ENCODE measurements at places on chromosomes 1 and 21.

DNA sequence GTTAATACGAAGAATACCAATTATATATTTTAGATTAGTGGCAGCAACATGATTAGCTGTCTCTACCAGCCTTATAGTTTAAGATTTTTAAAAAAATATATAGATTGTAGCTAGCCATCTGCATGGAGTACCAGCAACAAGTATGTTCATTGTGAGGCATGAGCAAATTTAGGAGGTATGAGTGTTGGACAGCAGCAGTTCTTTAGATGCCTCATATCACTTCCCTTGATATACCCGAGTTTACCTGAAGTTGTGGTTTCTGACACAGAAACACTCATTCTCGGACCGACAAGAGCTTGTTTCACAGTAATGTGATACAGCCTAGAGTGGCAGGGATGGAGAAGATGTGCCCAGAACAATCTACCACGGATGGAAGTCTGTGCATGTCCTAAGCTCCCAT is 69.1 kb downstream of the RGS18 start:
- DNase-seq: no peak

DNA sequence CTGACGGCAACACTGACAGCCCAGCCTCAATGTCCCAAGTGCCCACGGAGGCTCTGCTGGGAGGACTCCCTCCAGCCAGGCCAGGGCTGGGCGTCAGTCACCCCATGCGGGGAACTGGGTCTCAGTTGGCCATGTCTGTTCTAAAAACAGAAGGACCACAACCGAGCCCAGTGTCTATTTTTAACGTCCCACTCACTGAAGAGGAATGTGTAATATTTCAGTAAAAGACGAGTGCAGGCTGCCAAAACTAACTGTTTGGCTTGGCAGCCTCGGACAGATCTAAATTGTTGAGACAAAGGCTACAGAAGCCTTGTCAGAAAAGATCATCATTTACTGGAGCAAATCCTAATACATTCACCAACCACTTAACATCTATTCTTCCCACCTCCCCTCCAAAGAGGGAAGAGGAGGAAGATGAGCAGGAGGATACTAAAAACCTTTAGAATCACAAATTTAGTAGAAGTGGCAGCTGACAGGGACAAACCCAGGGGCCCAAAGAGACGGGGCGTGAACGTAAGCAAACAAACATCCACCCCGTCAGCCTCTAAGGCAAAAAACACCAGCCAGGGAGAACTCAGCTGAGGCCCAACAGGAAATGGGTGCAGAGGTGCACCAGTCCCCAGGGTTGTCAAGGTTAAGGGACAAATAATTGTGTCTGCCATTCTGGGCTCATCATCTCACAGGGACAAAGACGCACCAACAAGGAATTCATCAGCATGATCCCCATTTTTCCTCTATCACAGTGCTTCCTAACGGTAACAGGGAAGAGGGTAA is 18.7 kb downstream of the C1orf198 start:
- no peak for DNase-seq

DNA sequence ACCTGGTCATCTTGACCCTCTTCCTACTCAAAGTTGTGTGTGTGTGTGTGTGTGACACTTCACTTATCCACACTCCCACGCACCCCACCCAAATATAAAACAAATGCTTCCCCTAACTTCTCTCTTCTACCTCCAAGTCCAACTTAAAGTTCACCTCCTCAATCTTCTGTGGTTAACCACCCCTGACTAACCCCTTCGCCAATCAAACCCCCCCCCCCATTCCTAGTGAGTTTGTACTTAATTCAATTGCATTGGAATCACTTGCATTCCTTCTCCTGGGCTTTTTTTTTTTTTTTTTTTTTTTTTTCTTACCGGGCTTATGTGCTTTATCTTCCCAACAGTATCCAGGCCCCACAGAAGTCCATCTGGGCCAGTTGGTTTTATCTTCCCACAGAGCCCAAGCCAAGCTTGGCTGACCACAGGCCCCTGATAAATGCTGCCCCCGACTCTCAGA is 78.4 kb downstream of the CD58 start:
- no peak for DNase-seq

DNA sequence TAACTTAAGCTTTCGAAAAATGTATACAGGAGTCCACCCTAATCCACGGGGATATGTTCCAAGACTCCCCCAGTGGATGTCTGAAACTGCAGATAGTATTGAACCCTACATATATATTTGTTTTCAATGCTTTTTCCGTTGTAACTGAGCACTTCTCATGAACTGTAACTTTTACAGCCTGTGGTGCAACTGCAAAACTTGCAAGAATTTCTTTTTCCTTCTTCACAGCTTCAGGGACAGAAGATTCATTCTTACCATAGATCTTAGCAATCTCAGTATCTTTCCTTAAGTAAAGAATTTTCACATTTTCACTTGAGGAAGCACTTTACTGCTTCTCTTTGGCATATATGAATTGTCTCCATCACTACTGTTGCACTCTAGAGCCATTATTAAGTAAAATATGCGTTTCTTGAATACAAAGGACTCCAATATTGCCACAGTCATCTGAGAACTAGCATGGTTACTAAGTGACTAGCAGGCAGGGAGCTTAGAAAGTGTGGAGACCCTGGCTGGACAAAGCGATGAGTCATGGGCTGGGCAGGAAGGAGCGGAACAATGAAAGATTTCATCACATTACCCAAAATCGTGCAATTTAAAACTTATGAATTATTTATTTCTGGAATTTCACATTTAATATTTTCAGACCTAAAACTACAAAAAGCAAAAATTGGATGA is 14.1 kb downstream of the DPYD start:
- no peak for DNase-seq

DNA sequence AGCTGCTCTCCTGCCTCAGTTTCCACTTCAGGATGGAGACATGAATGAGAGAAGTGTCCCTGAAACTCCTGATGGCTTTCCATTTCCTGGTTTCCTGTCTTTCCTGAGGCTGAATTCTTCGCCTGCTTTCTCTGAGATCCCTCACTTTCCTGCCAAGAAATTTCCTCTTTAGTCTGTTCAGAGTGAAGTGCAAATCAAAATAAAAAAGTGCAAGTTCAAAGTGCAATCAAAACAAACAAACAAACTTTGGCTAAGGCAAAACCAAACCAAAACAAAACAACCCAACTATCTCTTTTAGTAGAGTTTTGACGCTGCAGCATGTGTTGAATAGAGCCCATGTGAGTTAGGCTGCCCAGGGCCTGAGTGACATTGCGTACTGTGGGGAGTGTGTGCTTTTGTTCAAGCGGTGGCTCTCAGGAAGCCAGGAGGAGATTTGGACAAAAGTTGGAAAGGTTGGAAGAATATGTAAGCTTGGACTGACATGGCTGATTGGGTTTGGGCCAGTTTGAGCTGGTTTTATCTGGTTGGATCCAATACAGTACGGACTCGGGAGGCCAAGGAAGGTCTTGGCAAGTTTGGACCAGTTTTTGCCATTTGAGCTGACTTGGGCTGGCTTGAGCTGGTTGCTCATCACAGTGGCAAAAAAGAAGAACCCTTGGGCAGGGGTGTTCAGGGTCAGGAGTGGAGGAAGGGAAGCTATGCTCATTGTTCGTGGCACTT is 61.1 kb upstream of the TINAGL1 start:
- DNase-seq: no peak

- no peak for DNase-seq
Observed at GRCh38 chr1:42913426-42914091, 45.1 kb downstream of the SLC2A1 start.

GRCh38 chr1:35398739-35399138 is 130.2 kb downstream of the ZMYM4 start:
- DNase-seq: no peak

GRCh38 chr1:6343506-6344405 is 49.8 kb downstream of the ACOT7 start:
- DNase-seq: no peak

DNA sequence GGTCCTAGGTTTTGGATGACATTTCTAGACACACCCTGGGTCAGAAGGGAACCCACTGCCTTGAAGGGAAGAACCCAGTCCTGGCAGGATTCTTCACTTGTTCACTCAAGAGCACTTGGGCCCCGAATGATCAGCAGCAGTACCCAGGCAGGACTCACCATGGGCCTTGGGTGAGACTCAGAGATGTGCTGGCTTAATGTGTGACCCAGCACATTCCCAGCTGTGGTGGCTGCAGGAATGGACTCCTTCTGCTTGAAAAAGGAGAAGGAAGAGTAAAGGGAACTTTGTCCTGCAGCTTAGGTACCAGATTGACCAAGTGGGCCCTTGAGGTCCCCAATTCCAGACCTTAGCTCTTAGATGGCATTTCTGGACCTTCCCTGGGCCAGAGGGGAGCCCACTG is 12.3 kb upstream of the SMAP2 start:
- no peak for DNase-seq

- DNase-seq: no peak
Observed at GRCh38 chr1:22398656-22399420, 52.8 kb upstream of the ZBTB40 start.

DNA sequence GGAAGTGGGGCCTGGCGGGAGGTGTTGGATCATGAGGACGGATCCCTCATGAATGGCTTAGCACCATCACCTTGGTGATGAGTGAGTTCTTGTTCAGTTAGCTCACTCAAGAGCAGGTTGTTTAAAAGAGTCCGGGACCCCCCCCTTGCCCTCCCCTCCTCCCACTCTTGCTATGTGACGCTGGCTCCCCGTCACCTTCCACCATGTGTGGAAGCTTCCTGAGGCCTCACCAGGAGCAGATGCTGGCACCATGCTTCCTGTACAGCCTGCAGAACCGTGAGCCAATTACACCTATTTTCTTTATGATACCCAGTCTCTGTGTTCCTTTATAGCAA is 3.0 kb upstream of the SLC19A1 start:
- DNase-seq: no peak

DNA sequence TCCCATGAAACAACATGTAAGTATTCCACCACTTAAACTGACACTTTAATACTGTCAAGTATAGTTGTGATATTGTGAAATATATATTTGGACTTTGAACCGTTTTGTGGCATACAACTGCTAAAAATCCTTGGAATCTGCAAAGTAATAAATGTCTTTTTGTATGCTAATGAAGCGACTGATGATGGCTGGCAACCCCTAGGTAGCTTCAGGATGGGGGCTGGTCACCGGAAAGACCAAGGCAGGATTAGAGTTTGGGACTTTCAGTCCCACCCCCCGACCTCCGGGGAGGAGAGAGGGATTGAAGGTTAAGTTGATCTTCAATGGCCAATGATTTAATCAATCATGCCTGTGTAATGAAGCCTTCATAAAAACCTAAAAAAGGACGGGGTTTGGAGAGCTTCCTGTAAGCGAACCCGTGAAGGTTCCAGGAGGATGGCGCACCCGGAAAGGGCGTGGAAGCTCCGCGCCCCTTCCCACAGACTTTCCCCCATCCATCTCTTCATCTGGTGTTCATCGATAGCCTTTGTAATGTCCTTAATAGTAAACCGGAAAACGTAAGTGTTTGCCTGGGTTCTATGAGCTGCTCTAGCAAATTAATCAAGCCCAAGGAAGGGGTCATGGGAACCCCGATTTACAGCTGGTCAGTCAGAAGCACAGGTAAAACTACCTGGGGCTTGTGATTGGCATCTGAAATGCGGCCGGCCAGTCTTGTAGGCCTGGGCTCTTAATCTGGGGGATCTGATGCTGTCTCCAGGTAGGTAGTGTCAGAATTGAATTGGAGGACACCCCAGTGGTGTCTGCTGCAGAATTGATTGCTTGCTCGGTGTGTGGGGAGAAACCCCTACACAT is 1.8 kb upstream of the ZNF281 start:
- no peak for DNase-seq

GRCh38 chr1:116711263-116711840 is 42.9 kb upstream of the CD2 start:
- DNase-seq: no peak

DNA sequence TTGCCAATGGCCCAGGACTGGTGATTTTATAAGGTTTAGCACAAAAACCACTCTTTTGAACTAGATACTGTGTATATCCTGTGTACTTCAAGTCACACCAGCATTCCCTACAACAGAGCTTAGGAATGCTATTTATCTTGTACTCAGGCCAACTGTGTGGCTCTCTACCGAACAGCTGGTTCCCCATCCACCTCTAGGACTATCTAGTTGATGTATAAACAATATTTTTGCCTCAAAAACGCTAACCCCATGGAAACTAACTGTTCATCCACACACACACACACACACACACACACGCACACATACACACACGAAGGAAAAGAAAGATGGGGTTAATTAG is 28.7 kb upstream of the SLC45A3 start:
- DNase-seq: no peak

DNA sequence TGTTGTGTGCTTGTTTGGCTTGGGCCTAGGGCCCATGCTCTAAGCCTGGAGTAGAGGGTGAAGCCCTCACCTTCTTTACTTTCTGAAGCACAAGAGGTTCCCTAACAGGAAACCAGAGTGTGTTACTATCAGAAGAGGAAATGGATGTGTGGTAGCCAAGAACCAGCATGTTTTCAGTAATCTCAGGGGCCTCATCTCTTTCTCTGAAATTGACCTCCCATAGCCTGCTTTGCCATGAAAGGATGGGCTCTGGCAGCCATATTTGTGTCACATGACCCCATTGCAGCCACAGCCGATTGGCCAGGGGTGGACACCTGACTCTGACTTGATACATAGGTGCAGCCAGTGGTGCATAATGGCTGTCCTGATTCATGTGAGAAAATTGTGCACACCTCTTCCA is 18.6 kb downstream of the A3GALT2 start:
- no peak for DNase-seq

DNA sequence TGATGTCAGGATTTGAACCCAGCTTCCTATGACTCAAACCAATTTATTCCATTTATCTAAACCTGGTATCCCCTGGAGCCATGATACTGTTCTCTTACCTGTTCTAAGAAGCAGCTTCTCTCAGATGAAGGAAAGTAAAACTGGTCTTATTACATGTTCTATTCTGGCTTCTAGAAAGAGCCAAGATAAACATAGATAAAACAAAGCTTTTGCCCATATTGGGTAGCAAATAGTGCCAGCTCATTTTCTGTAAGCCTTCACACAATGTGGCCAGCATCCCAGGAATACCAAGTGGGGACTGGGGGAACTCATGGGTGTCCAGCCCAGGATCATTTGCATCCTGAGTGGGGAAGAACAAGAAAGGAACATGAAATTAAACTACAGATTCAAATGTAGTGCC is 53.5 kb upstream of the EPHA8 start:
- DNase-seq: no peak

DNA sequence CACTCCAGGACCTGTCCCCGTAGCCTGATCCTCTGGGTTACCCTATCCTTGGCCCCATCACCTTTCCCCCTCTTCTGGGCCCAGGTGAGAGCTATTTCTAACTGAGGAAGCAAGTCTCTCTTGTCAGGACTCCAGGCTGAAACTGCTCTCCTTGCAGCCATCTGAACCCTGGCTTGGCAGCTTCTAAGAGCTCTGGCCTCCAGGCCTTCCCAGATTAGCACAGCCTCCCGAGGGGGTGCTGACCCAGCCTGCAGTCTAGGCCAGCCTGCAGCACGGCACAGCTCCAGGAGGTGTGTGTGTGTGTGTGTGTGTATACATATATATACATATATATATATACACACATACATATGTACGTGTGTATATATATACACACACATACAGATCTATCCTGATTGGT is 17.4 kb downstream of the CACNA1S start:
- no peak for DNase-seq

DNA sequence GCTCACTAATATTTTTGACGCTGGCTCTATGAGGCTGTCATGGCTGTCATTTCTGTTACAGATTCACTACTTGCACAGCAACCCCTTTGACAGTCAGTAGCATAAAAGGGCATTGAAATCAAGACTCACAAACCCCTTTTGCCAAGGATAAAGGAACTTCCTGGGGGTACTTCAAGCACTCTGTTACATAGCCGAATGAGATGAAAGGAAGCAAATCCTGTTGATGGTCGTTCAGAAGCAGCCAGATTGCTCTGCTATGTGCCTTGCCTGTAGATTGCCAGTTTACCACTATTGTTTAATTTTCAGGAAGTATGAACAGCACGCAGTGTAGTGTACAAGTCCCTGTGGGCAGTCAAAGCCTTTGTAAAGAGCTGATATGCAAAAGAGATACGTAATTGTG is 296.2 kb downstream of the LRRIQ3 start:
- DNase-seq: no peak
